ENCODE measurements at places on chromosomes 6 and 20.

- no peak for DNase-seq
Observed at GRCh38 chr20:15937179-15937578, 636.1 kb downstream of the KIF16B start.

GRCh38 chr6:41073203-41073967 is 611 bp downstream of the NFYA start:
- peak; percentile 83 for DNase-seq

DNA sequence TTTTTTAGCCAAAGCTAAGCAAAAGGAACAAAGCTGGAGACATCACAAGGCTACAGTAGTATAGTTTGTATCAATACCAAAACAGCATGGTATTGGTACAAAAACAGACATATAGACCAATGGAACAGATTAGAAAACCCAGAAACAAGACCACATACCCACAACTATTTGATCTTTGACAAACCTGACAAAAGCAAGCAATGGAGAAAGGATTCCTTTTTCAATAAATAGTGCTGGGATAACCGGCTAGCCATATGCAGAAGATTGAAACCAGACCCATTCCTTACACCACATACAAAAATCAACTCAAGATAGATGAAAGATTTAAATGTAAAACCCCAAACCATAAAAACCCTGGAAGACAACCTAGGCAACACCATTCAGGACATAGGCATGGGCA is 5.0 kb downstream of the RFPL4B start:
- DNase-seq = no peak

DNA sequence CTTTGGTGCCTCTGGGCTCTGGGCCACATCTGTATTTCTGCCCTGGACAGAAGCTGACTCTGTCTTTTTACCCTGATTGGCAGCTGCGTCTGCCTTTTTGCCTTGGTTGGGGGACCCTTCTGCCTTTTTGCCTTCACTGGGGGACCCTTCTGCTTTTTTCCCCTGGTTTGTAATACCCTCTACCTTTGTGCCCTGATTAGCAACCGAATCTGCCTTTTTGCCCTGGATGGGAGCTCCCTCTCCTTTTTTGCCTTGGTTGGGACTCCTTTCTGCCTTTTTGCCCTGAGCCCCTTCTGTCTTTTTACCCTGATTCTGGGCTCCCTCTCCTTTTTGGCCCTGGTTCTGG is 23.4 kb downstream of the RRBP1 start:
- no peak for DNase-seq

GRCh38 chr6:118659513-118660217 is 8.3 kb upstream of the CEP85L start:
- DNase-seq = peak; percentile 73

DNA sequence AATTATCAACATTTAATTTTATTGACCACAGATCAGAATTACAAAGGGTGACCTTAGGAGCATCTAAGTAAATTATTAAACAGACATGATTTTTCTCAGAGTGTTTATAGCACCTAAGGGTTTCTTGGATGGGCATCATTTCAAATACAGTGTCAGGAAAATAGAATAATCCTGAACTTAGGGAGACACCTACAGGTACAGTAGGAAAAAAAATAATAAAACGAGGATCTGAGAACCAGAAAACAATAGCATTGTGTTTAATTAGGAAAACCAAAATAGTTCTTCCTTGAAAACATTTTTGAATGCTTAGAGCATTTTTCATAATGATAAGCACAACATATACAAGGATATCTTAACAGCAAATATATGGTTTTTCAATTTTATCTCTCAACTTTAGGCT is 39.2 kb downstream of the MMUT start:
- DNase-seq = peak; percentile 12

DNA sequence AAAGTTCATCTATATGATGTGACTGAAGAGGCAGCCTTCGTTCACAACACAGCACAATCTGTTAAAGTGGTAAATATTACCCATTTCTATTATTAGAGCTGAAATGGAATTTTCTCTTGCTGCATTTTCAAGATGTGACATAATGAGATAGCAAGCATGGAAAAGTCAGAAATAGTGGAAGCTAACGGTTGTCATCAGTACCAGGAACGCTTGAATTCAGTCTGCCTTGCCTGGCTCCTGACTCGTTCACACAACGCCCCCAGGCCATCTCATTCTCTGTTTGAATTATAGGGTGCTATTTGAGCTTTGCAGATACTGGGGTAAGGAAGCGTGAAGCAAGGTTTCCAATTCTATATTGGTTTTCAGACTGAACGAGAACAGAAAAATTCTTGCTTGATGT is 116.5 kb upstream of the MAP3K7 start:
- no peak for DNase-seq

DNA sequence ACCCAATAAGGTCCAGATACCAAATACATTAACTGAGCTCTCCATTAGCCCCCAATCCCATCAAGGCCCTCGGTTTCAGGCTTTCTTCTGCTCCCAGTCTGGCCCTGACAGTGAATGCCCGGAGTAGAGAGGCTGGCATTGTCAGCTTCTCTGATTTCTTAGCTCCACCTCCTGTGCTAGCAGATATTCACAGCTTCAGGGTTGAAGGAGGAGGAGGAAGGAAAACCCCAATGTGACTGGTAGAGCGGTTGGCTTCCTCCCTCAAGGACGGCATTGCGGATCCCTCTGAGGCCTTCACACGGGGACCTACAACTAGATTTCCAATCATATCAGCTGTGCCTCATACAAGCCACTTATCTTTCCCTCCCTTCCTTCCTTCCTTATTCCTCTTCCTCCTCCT is 164.1 kb upstream of the SYNDIG1 start:
- no peak for DNase-seq
